ENCODE measurements at places on chromosomes 11 and 22. TPM values are rescaled to one million over a fixed set of nuclear protein-coding genes. Genes with fewer than 3 reads are reported as not detected.

Gene PLET1
- total RNA-seq: not detected

Gene GLYAT
- total RNA-seq: not detected

Gene ENTHD1
- total RNA-seq: not detected

Gene MRGPRX4
- not detected for total RNA-seq

Gene FDX1
- 10.4 TPM for total RNA-seq

Gene CDC42BPG
- 2.6 TPM for total RNA-seq

DNA sequence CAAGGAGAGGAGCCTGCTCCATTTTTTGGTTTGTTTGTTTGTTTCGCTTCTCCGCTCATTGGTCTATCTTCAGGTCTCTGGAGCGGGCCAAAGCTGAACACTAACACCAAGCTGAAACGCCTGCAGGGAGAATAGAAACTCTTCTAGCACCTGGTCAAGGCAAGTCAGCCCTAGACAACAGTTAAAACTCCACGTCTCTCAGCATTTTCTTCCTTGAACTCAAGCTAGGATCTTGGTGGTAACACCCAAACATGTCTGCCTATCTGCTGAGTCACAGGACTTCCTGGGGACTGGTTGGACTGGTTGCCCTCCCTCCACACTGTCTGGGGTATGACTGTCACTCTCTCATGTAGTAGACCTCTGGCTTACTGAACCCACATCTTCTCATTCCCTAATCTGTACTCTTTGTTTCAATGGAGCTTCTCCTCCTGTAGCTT, 23.9 kb upstream of the RBFOX2 start:
- DNase-seq: no peak
- no peak overlapping the region for H3K27ac ChIP-seq
- H3K36me3 ChIP-seq: no peaks in the 10 kb centered on the region
- no peaks in the 10 kb centered on the region for H3K27me3 ChIP-seq

GRCh38 chr22:37167176-37167980, 17.7 kb upstream of the IL2RB start:
- DNase-seq: peak; percentile 78
- H3K4me3 ChIP-seq: no peak overlapping the region
- H3K27ac ChIP-seq: peak overlapping the region; percentile 66
- no peaks in the 10 kb centered on the region for H3K27me3 ChIP-seq
- H3K36me3 ChIP-seq: no peaks in the 10 kb centered on the region

DNA sequence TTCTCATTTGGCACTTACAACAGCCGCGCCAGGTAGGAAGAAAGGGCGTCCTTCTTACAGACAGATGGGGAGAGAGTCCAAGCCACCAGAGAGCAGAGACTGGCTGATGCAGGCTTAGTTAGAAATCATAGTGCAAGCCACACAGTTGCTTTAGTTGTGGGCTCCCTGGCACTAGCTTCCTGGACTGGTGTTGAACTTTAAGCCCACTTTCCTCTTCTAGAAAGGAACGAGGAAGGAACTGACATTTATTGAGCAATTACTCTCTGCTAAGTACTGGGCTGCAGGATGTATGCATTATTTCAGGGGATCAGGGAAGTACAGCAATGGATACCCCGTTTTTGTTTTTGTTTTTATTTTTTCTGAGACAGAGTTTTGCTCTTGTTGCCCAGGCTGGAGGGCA, 3.0 kb downstream of the BACE1 start:
- no peak overlapping the region for H3K4me3 ChIP-seq
- DNase-seq: peak; percentile 14
- no peaks in the 10 kb centered on the region for H3K36me3 ChIP-seq
- H3K4me1 ChIP-seq: peaks cover 48% of the 10 kb centered on the region

- H3K36me3 ChIP-seq: peaks cover 99% of the 10 kb centered on the region
- no peak overlapping the region for H3K4me3 ChIP-seq
- no peak for DNase-seq
- H3K27ac ChIP-seq: no peak overlapping the region
- no peaks in the 10 kb centered on the region for H3K4me1 ChIP-seq
- H3K27me3 ChIP-seq: no peaks in the 10 kb centered on the region
Observed at GRCh38 chr11:122788781-122789535, 49.3 kb upstream of the CRTAM start.

DNA sequence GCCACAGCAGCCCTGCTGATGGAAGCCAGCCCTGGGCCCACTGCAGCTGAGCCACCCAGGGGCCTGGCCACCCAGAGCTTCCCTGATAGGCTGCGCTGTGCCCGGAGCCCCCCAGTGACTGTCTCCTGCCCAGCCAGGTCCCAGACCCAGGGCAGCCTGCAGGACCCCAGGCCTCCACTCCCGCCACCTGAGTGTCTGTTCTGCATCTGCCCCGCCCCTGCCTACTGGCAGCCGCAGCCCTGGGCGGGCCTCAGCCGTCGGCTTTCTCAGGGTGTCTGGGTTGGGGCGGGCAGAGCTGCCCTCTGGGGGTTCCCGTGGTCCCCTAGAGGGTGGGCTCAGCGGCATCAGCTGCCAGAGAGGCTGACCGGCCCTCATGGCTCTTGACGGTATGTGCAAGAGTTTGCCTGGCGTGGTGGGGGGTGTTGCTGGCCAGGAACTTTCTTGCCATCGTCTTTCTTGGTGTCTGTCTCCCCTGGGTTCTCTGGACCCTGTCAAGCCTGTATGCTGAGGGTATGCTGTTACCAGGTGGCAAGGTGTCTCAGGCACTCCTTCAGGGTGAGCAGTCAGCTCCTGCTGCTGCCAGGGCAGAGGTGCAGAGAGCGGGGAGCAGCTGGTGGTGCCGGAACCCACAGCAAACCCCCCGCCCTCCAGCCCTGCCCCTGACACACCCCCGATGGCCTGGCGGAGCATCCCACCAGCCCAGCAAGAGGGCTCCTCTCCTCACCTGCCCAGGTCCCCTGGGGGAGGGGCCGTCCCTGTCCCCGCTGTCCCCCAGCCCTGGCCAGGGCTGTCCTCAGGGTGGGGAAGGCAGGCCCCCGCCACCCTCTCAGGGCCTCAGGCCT, 12.2 kb upstream of the PIM3 start:
- no peak overlapping the region for H3K4me3 ChIP-seq
- DNase-seq: no peak
- H3K4me1 ChIP-seq: peaks cover 52% of the 10 kb centered on the region
- H3K27ac ChIP-seq: no peak overlapping the region
- no peaks in the 10 kb centered on the region for H3K36me3 ChIP-seq
- H3K27me3 ChIP-seq: no peaks in the 10 kb centered on the region

GRCh38 chr11:117440258-117440657, 112.6 kb downstream of the CEP164 start:
- no peak overlapping the region for H3K27ac ChIP-seq
- H3K36me3 ChIP-seq: peaks cover 5% of the 10 kb centered on the region
- peaks cover 22% of the 10 kb centered on the region for H3K27me3 ChIP-seq
- no peak overlapping the region for H3K4me3 ChIP-seq
- DNase-seq: peak; percentile 27

GRCh38 chr11:121249039-121249663, 43.4 kb upstream of the SC5D start:
- H3K4me1 ChIP-seq: no peaks in the 10 kb centered on the region
- no peak overlapping the region for H3K27ac ChIP-seq

GRCh38 chr11:67409781-67410368, 5.6 kb upstream of the CARNS1 start:
- no peaks in the 10 kb centered on the region for H3K36me3 ChIP-seq
- H3K4me3 ChIP-seq: peak overlapping the region; percentile 75
- peaks cover 2% of the 10 kb centered on the region for H3K27me3 ChIP-seq
- H3K4me1 ChIP-seq: peaks cover 85% of the 10 kb centered on the region

DNA sequence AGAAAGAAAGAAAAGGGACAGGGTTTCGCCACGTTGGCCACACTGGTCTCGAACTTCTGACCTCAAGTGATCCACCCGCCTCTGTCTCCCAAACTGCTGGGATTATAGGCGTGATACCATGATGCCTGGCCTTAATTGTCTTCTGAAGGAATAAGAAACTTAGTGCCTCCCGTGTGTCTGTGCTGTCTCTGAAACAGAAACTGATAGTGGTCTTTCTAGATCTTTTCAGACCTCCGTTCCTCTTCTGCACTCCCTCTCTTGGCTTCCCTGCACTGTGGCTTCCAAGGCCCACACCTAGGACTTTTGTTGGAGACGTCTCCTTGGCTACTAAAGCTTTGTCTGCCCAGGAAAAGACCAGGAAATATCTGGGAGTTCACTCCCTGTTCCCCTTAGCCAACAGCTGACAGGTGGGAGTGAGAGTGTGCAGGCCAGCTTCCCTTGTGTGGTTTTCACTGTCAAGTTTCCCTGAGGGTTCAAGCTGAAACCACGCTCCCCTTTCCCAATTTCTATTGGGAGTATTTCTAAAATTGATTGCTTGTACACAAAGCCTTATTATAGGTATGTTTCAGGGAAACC, 10.1 kb upstream of the HTR3B start:
- no peaks in the 10 kb centered on the region for H3K27me3 ChIP-seq
- H3K36me3 ChIP-seq: no peaks in the 10 kb centered on the region
- H3K4me3 ChIP-seq: no peak overlapping the region
- H3K4me1 ChIP-seq: no peaks in the 10 kb centered on the region
- DNase-seq: no peak

- no peak for DNase-seq
- H3K36me3 ChIP-seq: no peaks in the 10 kb centered on the region
- H3K4me1 ChIP-seq: no peaks in the 10 kb centered on the region
- no peaks in the 10 kb centered on the region for H3K27me3 ChIP-seq
Observed at GRCh38 chr11:103480421-103480820, 371.2 kb downstream of the DYNC2H1 start.

Measured in spleen (tissue), 13 donors.